ENCODE measurements at places on chromosomes 5 and 9.

DNA sequence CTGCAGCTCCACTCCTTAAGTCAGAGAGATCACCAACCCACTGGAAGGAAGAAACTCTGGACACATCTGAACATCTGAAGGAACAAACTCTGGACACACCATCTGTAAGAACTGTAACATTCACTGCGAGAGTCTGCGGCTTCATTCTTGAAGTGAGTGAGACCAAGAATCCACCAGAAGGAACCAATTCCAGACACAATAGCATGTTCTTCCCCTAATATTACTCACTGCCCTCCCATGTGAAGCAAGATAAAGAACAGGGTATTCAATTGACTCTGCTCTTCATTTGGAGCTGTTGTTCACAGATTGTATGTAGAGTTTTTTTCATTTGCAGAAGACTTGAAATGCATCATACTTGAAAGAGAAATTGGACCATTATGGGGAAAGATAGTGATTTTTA lies 10.8 kb downstream of the SAXO1 start:
- DNase-seq, result no peak

- DNase-seq, result no peak
Measured at GRCh38 chr5:161414037-161414436, 132.5 kb downstream of the GABRB2 start.

GRCh38 chr5:170518277-170518676 lies 14.5 kb downstream of the KCNIP1 start:
- no peak for DNase-seq

GRCh38 chr5:61866930-61867329 lies 439.1 kb upstream of the KIF2A start:
- peak; percentile 28 for DNase-seq

DNA sequence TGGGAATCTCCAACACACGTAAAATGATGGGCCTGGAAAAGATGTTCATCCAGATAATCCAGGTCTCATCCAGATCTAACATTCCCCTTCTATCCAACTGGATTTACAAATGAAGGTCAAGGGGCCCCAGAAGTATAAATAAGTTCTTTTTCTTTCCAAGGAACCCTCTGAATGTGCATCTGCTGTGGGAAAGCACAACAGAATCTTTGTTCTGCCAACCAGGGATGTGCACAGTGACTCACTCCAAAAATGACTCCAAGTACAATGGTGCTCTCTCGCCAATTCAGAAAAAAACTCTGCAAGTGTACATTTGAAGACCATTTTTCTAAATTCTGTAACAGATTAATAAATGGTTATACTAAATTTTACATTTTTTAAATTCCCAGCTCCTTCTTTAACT lies 12.4 kb downstream of the RAPGEF6 start:
- no peak for DNase-seq

DNA sequence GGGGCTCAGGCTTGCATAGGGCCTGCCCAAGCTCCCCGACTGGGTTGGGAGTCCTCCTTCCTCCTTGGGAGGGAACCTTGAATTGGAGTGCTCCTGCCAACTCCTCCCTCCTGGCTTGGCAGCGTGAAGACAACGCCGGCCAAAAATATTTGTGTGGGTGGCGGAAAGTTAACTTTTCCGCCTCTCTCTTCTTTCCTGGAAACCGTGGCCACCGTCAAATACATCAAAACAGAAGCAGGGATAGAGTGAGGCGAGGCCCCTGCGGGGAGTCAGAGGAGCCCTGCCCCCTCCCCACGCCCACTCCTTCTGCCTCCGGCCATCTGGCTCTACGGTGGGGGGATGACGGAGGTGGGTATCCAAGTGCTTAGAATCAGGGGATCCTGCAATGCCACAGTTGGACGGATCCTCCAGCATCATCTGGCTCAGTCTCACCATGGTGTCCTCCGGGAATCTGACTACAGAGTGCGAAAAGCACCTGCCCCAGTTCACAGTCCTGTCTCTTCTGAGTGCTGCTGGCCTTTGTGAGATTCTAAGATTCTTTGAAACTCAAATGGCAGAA lies 25.2 kb upstream of the SYNPO start:
- DNase-seq, result no peak

GRCh38 chr9:32218100-32218767 lies 166.2 kb upstream of the ACO1 start:
- DNase-seq, result no peak

DNA sequence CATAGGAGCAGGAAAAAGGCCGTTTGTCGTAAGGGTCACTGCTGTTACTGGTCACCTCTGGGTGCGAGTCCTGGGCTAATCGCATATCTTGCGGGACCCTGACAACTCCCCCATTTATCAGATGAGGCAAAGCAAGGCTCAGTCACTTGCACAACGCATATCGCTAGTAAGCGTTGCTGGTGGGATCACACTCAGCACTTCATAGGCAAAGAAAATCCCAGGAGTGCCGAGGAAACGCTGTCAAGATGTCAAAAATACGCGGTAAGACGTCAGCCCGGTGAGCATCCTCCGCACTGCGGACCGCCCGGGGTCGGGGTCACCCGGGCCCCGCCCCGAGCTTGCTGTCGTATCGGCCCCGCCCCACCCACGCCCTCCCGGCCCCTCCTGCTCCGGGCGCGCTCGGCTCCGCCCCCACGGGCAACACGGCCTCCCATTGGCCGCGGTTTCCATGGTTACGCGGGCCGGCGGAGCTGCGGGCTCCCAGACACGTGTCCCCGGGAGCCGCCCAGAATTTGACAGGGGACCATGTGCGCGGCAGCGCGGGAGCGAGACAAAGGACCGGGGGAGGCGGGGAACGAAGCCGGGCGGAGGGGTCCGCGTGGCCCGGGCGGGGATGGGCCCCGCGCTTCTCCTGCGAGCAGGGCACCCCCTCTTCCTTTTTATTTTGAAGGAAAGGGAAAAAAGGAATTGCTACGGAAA lies 80.2 kb upstream of the IER5L start:
- DNase-seq, result peak; percentile 83

- no peak for DNase-seq
Measured at GRCh38 chr5:558326-558725, 34.1 kb upstream of the SLC9A3 start.

- DNase-seq, result no peak
Measured at GRCh38 chr9:97749928-97750327, 52.8 kb upstream of the XPA start.

DNA sequence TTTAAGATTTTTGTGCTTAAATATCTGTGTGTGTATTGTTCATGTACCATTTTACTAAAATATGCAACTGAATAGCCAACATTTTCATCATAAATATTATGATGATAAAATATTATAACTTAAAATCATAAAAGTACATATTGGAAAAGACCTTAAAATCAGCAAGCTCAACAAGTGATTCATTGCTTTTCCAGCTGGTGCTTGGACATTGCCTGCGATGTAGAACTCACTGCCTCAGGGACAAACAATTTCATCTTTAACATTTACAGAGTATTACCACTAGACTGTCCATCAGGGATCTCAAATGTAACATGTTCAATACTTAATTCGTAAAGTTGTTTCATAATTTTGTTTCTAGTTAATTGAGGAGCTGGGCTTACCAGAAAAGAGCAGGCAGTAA lies 17.5 kb upstream of the SMARCA2 start:
- no peak for DNase-seq

DNA sequence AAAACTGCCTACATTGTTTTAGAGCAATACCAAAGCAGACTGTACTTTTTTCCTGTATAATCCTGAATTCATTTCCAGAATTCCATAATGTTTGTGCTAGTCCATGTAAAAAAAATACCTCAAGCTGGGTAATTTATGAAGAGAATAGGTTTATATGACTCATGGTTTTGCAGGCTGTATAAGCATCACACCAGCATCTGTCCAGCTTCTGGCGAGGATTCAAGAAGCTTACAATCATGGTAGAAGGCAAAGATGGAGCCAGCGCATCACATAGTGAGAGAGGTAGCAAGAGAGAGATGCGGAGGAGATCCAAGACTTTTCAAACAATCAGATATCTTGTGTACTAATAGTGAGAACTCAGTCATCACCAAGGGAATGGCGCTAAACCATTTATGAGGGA lies 280.3 kb upstream of the CDH9 start:
- no peak for DNase-seq

DNA sequence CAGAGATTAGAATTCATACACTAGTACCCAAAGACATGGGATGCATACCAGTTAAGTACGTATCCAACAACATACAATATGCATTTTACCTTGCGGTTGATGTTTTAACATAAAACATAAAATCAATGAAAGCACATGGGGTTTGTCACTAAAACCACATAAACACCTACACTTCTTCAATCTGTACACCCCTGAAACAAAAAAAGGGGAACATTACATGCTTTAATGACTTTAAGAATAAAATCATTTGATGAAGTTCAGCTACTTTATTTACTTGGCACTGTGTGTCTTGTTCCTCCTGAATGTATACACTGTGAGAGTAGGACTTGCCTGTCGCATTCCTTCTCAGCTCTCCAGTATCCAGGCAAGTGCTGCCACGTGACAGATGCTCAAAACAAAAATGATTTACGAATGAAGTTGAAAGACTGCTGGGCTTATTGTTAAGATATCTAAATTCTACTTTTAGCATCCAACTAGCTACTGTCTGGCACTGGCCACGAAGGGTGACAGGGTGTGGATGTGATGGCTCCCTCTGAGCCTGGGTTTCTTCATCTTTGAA lies 21.0 kb downstream of the TNFSF15 start:
- no peak for DNase-seq

- DNase-seq, result no peak
Measured at GRCh38 chr5:37825334-37825915, 14.4 kb downstream of the GDNF start.

- DNase-seq, result no peak
Measured at GRCh38 chr9:137277329-137278041, at the start of gene TOR4A. Gene TOR4A (plus strand): TSS chr9:137277726. CDS start chr9:137278690, 964 bp downstream.

DNA sequence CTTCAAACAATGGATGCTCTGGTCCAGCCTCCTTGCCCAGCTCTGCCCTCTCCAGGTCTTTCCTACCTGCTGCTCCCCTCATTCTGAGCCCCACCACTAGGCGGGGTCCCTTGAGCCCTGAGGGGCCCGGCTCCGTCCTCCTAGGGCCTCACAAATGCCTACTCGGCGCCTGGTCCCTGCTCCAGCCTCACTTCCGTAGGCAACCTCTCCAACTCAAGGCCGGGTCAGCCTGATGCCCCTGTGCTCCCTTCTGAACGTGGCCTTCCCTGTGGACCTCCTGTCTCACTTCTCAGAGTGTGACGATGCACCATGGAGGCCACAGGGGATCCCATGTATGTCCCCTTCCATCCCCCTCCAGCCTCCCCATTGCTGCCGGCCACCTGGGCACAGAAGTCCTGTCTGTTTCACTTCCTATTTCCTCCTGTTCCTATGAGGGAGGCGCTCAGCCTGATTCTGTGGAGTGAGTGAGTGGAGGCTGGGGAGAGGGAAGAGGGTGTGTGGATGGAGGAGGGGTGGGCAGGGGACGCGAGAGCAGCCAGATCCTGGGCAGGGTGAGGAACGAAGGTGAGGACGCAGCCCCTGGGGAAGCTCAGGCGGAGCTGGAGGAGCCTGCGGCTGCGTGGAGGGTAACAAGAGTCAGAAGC lies 127.2 kb upstream of the FAM120A start:
- no peak for DNase-seq

DNA sequence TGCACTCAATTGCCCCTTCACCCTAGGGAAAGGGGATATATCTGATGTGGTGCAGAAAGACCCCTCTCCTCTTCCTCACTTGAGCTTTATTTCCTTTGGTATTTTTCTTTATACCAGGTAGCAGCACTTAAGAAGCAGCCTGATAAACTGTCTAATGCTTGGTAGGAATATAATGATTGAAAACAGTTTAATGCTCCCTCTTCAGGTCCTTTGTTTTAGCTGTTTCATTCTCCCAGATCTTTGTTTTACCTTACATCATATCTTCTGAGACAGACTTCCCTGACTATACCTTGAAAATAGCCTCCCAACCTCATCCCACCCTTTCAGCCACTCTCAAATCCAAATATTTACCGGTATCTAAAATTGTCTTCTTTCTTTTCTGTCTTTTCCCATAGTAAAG lies 87.9 kb downstream of the NUDT12 start:
- DNase-seq, result no peak

All from DMS153 (cell line).